Glomerular endothelial cell (primary cell): ENCODE measurements at places on chromosomes 1 and 21. TPM values are rescaled to one million over a fixed set of nuclear protein-coding genes. Genes with fewer than 3 reads are reported as not detected.

The ARHGEF16 gene
- total RNA-seq: 1.5 TPM in 2 replicates

The CYP4A22 gene
- not detected in 2 replicates for total RNA-seq

The HCN3 gene
- total RNA-seq: 0.19 and 1.3 TPM in 2 replicates

The SLAMF7 gene
- total RNA-seq: not detected in 2 replicates

The SPRR2A gene
- not detected in 2 replicates for total RNA-seq

The SV2A gene
- total RNA-seq: 1.8 and 2.6 TPM in 2 replicates

The TCP10L gene
- 0.06 TPM in 1 of 2 replicates, not detected in the other for total RNA-seq
